ENCODE measurements at places on chromosomes 2 and 18.

DNA sequence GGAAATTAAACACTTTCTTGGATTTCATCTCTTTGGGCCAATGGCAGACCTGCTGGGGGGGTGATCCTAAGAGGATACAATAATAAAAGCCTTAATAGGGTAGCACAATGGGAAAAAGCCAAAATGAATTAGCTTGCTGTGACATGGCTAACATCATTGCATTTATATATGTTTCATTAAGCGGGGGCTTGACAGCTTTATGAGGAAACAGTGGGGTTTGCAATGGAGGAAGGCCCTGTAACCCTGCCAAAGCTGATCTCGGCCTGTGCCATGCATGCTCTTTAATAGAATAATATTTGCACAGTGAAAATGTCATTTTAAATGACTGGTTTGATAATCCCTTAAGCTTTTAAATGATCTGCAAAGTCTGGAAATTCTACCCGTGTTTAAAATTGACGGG lies 291.5 kb downstream of the SLC4A3 start:
- no peak for DNase-seq

DNA sequence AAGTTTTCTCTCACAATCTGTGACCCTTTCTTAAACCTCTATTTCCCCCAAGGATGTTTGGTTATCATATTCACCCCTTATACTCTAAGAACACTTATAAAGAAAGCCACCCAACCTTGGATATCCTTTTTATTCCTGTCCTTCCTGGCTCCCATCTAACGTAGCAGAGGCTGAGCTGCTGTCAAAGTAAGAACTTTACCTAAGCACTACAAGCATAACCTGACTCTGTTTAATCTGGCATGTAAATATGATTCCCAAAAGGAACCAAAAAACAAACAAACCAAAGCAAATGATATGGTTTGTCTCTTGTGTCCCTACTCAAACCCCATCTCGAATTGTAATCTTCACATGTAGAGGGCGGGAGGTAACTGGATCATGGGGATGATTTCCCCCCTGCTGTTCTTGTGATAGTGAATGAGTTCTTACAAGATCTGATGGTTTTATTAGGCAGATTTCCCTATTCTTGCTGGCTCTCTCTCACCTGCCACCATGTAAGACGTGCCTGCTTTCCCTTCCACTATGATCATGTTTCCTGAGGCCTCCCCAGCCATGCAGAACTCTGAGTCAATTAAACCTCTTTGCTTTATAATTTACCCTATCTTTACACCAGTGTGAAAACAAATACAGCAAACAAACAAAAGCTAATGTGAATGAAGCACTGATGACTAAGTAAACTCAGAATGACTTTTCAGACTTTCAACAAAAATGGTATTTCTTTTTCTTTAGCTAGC lies 72.7 kb upstream of the SPOPL start:
- DNase-seq, result no peak

DNA sequence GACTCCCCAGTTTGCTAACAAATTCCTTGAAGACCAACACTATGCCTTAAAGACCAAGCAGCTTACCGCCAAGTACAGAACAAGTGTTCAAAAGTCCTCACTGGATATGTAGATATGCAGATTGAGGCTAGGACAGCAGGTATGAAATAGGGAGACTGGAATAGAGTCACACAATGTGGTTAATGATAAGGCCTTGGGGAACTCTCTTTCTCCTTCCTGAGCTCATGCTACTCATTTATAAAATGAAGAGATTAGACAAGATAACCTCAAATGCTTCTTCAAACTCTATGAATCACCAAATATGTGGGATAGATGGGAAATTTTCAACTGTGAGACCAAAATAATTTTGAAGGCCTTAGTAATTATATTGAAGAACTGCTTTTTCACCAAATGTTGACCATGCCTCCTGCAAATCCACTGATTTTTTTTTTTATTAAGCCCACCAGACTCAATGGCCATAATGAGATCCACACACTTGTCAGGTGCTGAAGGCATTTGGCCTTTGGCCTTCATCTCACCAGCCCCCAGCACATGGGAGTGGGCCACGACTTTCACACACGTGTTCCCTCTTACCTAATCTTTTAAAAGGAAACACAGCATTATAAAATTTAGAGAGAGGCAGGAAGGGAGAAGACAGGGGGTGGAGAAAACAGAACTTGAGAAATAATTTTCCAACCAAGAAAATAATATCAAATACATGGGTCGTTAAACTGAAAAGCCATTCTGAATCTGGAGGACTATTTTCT lies 181.5 kb downstream of the EN1 start:
- DNase-seq, result no peak

DNA sequence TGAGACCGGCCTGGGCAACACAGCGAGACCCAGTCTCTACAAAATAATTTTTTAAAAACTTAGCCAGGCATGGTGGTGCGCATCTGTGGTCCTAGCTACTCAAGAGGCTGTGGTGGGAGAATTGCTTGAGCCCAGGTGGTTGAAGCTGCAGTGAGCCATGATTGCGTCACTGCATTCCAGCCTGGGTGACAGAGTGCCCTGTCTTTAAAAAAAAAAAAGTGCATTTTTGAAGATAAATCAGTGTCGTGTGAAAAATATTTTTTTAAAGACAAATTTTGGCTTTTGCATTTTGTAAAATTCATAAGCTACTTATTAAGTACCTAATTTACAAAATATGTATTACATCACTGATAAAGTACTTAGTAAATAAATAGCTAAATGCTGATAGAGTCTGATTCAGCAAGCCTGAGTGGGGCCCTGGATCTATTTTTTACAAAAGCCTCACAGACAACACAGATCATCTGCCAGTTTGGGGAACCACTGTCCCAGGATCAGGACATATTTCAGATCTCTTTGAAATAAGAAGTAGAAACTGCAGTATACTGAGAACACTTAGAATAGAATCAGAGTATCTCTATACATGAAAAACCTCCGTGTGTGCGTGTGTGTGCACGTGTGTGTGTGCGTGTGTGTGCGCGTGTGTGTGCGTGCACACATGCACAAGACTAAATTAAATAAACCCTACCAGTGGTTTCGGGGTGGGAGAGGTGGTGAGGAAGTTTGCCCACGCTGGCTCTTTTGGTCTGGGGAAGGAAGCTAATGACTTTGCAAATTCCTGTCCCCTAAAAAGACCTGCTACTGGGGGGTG lies 61.6 kb downstream of the AAK1 start:
- peak; percentile 25 for DNase-seq
